ENCODE measurements at places on chromosomes 16 and 17.
A peak's percentile ranks its signal among the peaks of the same experiment; 100 is the strongest.

GRCh38 chr16:79404571-79404970 lies 196.0 kb downstream of the MAF start:
- no peak for DNase-seq

GRCh38 chr17:75475144-75475835 lies 18.9 kb downstream of the TMEM94 start:
- DNase-seq = no peak

- no peak for DNase-seq
Measured at GRCh38 chr17:58305626-58306025, 23.0 kb downstream of the TSPOAP1 start.

DNA sequence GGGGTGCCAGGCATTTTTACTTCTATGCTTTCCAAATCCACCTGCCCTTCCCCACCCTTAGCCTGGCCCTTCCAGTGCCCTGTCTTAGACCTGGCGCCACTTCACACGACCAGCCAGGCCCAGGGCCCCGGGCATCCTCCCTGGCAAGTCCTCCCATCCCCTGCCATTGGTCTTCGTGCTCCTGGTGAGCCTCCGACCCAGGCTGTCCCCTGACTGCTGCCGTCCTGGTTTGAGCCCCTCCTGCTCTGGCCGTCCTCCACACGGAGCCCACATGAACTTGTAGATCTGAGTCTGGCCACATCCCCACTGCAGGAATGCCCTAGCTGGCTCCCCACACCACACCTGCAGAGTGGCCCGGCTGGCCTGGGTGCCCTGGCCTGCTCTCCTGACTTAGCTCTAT lies 44.0 kb downstream of the PRMT7 start:
- no peak for DNase-seq

DNA sequence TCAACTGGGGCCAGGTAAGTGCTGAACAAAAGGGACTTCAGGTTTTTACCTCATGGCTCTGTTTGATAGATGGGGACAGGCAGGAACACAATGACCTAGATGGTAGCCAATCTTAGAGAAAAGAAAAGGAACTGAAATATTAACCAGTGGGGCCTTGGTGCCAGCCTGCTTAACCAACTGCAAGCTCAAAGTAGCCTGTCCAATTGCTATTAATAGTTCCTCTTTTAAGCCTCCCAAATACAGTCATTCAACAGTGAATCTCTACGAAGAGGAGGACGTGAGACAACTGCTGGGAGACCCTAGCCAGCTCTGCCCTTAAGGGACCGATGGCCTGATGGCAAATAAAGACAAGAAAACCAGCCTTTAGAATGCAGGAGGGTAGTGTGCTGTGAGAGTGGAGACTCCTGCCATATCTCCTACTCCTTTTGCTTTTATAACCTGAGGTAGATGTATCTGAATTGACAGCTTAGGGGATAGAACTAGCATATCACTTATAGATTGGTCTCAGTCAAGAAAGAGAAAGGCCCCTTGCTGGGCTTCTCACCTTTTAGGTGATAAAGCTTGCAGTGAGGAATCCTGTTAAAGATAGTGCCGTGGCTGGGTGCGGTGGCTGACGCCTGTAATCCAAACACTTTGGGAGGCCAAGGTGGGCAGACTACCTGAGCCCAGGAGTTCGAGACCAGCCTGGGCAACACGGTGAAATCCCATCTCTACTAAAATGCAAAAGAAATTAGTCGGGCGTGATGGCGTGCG lies 28.3 kb downstream of the ARSG start:
- DNase-seq = no peak

- no peak for DNase-seq
Measured at GRCh38 chr16:48903039-48903438, 293.1 kb upstream of the N4BP1 start.

DNA sequence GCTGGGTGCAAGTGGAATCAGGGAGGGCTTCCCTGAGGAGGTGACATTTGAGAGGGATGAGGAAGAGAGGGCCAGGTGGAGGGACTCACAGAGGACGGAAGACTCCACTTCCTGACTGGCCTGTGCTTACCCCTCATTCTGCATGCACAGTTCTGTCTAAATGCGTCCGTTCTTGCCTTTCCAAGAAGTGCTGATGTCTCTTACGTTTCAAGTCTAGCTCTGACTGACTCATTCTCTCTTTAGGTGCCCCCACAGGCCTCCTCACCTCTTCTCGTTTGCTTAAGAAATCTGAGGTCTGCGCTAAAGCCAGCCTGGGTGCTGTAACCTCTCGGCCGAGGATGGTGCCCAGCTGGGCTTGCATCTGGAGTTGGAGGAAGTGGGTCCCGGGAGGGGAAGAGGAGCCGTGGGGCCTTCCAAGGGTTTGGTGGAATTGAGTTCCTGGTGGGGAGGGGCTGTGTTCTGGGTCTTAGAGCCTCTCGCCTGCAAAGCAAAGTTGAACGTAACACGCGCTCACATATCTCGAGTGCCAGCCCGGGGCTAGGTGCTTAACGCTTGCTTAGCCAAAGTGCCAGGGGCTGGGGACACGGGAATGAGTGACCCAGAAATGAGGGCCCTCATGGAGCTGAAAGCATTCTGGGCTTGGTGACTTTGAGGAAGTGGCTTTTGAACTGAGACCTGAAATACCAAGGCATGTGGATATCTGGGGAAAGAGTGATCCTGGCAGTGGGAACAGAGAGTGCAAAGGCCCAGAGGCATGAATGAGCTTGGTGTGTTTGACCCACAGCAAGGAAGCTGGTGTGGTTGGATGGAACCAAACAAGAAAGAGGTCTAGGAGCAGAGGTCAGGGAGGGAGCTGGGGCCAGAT lies 4.8 kb downstream of the IL4R start:
- peak; percentile 68 for DNase-seq

GRCh38 chr17:77853191-77853977 lies 105.1 kb upstream of the TNRC6C start:
- no peak for DNase-seq

DNA sequence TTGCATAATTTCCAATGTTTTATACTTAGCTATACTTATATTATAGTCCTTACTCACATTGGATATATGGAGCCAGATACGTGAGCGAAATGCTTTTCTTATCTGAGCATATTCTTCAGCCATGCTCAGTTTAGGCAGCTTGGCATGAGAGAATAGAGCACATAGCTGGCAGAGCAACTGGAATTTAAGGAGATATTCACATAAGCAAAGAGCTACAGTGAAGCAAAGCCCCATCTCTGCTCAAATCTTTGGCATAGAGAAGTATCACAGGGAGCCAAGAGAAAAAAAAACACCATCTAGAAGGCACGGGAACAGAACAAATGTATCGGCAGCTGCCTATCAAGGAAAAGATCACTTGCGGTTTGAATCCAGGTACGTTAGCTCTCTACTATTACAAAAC lies 734.2 kb upstream of the KIF2B start:
- no peak for DNase-seq

DNA sequence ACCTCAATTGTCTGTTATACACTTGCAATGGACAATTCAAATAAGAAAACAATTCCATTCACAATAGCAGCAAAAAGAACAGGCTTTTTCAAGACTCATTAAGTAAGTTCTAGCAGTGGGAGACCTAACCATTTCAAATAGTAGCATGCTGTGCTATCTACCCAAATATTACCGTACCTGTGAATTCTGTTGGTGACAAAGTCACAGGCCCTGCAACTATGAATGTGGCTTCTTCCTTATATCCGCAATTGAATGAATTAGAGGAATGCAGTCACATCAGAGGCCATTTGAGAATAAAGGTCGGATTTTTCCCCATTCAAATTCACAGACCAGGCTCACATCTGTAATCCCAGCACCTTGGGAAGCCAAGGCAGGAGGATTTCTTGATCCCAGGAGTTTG lies 800 bp upstream of the NME4 start:
- DNase-seq = no peak

- no peak for DNase-seq
Measured at GRCh38 chr16:67992661-67993206, 6.5 kb downstream of the DPEP2 start.

DNA sequence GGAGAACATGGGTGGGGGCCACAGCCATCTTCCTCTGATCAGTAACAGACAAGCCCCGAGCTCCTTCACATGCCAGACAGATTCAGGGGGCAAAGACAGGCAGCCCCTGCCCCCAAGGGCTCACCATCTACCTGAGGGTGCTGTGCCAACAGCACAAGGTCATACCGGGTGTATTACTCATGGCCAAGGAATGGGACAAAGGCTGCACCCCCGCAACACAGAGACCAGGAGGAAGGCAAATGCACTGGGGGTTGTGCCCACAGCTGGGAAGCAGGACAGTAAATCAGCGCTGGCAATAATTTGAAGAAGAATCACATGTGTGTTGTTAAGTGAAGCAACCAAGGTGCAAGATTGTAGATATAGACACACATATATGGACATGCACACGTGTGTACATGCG lies 137.1 kb downstream of the C16orf95 start:
- no peak for DNase-seq

GRCh38 chr17:72843591-72843990 lies 248.9 kb downstream of the SLC39A11 start:
- no peak for DNase-seq

DNA sequence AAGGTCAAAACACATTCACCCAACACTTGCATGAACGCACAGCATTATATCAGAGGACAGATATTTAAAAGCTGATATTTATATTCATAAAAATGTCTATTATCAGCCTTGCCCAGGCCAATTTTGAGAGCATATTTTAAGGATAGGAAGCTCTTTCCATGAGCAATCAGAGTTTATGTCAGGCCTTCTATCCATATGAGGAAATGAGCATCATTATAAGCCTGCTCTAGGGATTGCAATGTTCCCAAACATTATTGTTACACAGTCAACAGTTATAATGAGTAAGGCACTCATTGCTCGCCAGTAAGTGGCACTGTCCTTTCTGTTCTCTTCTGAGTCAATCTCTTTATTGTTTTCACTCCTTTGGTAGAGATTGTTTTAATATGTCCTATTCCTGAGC lies 37.7 kb upstream of the DYNLRB2 start:
- no peak for DNase-seq

DNA sequence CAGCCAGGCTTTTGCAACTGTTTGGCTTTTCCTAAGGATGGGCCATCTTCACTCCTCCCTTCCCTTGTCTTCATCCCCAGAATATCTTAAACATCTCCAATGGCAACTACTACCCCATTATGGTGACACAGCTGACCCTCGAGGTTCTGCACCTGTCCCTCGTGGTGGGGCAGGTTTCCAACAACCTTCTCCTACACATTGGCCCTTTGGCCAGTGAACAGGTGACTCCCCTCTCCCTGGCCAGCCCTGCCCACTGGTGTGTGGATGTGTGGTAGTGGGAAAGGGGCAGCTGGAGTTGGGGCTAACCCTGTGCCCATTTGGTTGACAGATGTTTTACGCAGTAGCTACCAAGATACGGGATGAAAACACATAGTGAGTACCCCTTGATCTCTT lies 4.7 kb downstream of the TMEM106A start:
- no peak for DNase-seq

- no peak for DNase-seq
Measured at GRCh38 chr17:42562388-42563142, 617 bp downstream of the COASY start.
